ENCODE measurements at places on chromosomes 12 and 14.

DNA sequence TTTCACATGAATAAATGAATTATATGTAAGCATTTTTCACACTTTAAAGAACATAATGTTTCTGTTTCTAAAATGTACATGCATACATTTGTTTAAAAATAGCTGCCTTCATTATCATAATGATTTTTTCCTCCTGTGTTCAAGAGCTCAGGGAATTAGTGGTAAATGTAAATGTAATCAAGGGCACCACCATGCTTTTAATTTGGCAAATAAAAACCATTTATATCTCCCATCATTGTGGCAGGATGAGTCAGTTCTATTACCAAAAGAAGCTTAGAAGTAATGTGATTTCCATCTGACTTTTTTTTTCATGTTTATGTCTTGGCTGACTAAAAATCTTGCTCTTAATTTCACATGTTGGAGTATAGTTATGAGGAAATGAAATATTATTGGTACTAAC lies 176.1 kb downstream of the GXYLT1 start:
- no peak for DNase-seq

DNA sequence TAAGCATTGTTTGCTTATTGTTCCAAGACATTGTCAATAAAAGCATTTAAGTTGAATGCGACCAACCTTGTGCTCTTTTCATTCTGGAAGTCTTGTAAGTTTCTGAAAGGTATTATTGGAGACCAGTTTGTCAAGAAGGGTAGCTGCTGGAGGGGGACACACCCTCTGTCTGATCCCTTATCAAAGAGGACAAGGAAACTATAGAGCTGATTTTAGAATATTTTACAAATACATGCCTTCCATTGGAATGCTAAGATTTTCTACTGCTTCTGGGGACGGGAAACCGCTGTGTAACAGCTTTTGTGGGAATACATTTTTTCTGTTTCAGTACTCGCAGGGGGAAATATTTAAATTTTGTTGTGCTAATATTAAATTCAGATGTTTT lies 3.5 kb downstream of the FOS start:
- DNase-seq = no peak

DNA sequence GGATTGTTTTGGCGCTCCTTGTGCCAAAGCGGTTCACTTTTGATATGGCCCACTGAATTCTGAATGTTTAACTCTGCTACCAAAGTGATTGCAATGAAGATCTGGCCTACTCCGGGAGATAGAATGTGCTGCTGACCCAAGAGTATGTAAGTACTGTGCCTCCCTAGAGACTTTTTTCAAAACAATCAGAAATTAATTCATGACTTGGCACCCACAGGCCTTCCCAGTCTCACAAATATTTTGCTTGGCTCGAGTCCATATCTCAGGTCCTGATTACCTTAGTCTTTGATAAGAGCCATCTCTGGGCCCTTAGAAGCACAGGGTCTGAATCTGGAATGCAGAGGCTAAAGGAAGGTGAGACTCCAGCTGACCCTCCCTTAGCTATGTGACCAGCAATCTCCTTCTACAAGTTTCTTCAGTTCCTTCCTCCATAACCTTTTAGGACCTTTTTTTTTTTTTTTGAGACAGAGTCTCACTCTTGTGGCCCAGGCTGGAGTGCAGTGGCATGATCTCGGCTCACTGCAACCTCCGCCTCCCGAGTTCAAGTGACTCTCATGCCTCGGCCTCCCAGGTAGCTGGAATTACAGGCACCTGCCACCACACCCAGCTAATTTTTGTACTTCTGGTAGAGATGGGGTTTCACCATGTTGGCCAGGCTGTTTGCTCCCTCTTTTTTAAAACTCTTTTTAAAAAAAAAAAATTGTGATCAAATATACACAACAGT lies 49.5 kb upstream of the METAP2 start:
- no peak for DNase-seq

- DNase-seq = no peak
These were observed 67.8 kb upstream of the TMCC3 start for GRCh38 chr12:94718114-94718513.

DNA sequence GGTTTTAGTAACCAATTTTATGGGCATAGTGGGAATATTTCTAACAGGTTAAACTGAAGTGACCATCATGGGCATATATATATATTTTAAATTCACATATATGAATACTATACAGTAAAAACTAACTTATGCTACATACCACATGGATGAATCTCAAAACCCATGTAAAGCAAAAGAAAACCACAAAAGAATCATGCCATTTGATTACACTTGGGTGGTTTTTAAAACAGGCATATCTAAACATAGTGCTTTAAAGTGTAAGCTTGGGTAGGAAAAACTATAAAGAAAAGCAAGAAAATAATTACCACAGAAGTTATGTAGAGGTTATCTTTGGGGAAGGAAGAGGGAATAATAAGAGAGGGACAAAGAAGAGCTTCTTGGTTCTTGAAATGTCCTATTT lies 326.1 kb downstream of the NAV3 start:
- no peak for DNase-seq

GRCh38 chr12:113368331-113368730 lies 9.9 kb downstream of the PLBD2 start:
- DNase-seq = no peak

GRCh38 chr14:50943943-50944646 lies at the start of gene PYGL:
Gene PYGL (minus strand): TSS chr14:50944483. CDS start chr14:50944403, 80 bp downstream.
- DNase-seq = peak; percentile 83

DNA sequence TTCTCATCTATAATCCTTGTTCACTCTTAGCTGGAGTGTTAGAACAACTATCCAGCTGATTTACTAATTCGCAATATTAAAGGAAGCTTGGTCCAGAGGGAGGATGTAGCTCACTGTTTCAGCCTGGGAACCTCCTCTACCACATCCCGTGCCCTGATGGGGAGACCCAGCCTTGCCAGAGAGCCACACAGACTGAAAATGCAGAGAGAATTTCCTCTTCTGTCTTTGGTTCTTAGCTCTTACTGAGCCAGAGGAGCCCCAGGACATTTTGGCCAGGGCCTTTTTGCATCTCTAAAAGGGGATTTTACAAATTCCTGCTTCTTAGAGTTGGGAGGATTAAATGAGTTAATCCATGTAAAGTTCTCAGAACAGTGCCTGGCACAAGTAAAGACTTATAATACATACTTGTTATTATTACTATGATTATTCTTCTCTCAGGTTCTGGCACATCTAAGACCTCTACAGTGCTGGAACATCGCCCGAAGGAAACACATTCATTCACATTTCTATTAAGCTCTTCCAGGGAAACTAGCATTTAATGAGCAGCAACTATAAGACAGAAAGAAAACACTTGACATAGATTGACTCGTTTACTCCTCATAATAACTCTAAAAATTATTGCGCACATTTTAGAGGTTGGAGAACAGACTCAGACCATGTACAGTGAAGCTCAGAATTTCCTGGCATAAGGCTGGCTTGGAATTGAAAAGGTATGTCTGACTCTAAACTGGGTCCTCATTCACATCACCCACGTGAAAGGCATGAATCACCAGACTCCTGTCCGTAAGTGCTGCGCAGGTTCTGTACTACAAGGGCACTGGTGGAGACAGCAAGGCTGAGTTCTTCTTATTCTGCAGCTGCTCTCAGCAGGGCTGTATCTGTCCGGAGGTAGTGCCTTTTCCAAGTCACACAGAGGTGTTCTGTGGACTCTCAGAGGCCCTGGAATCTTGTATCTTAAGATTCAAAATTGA lies 27.8 kb upstream of the AEBP2 start:
- DNase-seq = no peak

GRCh38 chr12:26726956-26727355 lies 106.0 kb downstream of the ITPR2 start:
- DNase-seq = no peak

GRCh38 chr12:99722690-99723486 lies 75.3 kb downstream of the GARIN6 start:
- DNase-seq = peak; percentile 1

DNA sequence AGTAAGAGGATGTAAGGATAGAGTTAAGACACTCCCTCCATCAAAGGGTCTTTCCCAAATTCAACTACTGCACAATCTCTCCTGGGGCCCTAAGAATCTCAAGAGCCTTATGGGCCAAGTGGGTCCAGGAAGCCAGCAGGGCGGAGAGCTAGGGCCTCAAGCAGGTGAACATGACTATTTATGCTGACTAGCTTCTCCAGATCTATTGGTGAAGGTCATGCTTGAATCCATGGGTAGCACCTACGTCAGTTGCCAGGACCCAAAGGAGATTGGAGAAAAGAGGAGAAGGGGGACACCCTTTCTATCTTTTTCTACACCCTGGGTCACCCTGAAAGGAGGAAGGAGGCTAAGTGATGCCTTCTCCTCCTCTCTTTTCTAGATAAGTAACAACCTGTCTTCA lies 534.2 kb upstream of the MIS18BP1 start:
- DNase-seq = no peak

- no peak for DNase-seq
These were observed 14.2 kb upstream of the PPP1R1A start for GRCh38 chr12:54602661-54603060.

DNA sequence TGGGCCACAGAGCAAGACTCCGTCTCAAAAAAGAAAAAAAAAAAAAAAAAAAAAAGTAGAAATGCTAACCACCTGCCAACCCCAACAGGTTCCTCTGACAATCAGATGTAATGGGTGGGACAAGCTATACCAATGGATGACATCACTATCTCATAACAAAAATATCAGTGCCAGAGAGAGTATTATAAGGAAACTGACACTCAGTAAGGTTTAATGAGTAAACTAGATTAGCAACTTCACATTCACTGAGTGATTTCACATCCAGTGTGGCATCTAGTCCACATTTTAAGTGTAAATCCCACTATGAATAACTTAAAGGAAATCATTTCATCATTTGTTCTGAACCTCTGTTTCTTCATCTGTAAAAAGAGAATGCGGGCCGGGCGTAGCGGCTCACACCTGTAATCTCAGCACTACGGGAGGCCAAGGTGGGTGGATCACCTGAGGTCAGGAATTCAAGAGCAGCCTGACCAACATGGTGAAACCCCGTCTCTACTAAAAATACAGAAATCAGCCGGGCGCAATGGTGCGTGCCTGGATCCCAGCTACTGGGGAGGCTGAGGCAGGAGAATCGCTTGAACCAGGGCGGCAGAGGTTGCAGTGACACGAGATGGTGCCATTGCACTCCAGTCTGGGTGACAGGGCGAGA lies 1.8 kb downstream of the SART3 start:
- no peak for DNase-seq

- DNase-seq = no peak
These were observed 49.6 kb downstream of the FOXN4 start for GRCh38 chr12:109259545-109259895.

- peak; percentile 67 for DNase-seq
These were observed 610 bp downstream of the C14orf132 start for GRCh38 chr14:96039633-96040311.

- DNase-seq = no peak
These were observed 1.3 kb upstream of the KRT79 start for GRCh38 chr12:52835271-52836041.

DNA sequence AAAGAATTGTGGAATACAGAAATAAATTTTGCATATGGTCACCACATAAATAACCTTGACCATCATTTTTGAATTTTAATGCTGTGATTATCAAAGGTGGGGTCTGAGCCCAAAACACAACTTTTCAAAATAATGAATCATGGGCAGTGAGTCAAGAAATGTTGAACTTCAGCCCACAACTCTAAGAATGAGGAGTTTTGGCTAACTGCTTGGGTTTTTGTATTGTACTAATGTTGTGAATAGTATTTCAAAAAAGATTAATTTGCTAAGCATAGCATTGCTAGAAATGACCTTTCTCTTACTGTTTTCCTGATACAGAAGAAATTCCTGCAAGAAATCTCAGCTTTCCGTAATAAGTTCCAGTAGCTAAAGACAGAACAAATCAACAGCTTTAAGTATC lies 24.4 kb upstream of the YARS2 start:
- DNase-seq = no peak

DNA sequence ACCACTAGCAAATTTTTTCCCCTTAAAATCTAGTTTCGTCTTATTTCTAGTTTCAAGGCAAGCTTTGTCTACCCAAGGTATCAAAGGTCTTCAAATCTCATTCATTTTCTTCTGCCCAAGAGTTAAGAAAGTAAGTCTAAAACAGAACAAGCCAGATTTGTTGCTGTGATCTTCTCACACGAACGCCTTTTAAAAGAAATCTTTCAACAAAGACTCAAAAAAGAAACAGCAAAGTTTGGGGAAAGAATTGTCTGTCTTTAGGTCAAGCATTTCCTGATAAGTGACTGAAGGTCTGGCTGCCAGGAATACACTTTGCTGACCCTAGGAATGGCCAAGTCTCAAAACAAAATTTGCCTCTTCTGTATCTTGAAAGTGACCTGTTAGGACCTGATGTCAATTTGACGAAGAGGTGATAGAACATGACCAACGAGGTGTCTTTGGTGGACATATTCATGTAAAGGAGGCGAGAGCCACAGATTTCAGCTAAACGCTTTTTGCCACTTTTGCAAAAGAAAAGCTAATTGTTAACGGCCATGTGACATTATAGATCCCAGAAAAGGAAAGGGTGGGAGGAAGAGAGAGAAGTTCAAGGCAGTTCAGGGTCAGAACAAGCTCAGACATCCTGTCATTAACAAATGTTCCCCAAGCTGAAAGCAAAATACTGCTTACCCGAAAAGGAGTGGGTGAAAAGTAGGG lies 1.7 kb downstream of the CDK17 start:
- no peak for DNase-seq

DNA sequence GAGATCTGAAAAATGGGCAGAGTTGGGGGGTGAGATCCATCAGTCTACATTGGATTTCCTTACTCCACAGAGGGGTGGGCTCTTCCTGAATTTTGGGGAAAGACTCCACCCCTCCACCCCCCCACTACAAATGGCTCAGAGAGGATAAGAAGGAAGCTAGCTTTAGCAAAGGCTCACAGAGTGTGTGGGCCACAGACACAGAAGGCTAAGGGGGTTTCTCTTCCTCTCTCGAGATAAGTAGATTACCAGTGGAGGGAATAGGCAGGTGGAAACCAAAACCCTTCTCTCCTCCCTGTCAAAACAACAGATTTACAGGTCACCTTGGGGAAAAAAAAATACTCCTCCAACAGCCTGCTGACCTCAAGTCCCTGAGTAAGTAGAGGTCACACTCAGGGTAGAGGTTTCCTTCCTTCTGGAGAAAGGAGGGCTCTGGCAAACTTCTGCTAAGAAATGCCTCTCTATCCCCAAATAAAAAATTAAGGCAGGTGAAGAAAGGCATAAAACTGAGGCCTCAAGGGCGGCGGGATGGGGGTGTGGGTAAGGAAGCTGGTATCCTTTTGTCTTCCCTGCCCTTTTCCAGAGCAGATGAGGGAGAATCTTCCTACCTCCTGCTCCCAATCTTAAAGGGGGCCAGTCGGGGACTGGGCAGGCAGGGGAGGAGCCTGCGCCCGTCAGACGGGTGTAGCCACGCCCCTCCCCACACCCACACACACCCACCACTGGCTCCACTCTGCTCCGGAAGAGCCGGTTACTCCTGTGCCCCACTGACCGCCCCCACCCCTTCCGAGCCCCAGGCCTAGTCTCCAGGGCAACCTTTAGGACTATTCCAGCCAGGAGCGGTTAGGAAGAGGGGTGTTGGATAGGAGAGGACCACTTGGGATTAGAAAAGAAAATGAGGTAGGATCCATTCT lies 1.9 kb upstream of the BAZ2A start:
- DNase-seq = peak; percentile 79

DNA sequence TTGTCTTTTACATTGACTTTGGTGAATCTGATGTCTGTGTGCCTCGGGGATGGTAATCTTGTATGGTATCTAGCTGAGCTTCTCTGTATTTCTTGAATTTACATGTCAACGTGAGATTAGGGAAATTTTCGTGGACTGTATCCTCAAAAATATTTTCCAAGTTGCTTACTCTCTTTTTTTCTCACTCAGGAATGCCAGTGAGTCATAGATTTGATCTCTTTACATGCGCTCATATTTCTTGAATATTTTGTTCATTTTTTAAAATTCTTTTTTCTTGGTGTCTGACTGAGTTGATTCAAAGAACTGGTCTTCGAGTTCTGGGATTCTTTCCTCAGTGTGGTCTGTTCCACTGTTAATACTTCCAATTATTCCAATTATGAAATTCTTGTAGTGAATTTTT lies 207.7 kb downstream of the RAD51B start:
- no peak for DNase-seq

Data from nephron progenitor cell (in vitro differentiated cells).